ENCODE measurements at places on chromosomes 3 and 15.

DNA sequence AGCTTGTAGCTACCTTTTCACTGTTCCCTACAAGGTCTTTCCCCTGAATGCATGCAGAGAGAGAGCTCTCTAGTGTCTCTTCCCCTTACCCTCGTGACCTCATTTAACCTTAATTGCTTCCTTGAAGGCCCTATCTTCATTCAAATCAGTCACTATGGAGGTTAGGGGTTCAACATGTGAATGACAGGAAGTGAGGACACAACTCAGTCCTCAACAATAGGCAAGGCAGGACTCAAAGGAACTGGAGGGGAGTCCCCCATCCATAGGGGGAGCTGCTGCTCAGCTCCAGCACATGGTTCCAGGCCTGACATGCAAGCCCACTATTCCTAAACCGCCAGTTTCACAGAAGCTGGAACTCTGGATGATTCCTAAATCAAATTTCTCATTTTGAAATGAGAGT, 33.8 kb upstream of the GYG1 start:
- no peak for DNase-seq

- DNase-seq, result no peak
These were observed 121.6 kb upstream of the VEPH1 start for GRCh38 chr3:157624801-157625200.

DNA sequence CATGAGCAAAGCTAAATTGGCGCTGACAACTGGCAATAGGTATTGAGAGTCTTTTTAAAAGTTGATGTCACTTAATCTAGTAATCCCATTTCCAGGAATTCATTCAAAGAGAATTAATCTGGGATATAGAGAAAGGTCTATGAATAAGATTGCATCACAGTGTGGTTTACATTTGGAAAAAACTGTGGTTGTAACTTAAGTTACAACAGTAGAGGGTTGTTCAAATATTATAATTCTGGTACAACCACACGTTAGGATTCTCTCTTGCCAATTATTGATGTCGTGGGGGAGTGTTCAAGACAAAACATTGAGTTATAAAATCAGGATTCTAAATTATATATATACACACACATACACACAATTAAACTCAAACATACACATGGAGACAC, 79.8 kb downstream of the LIPC start:
- DNase-seq, result no peak

- DNase-seq, result no peak
These were observed 35.7 kb downstream of the FLNB start for GRCh38 chr3:58043933-58044332.

DNA sequence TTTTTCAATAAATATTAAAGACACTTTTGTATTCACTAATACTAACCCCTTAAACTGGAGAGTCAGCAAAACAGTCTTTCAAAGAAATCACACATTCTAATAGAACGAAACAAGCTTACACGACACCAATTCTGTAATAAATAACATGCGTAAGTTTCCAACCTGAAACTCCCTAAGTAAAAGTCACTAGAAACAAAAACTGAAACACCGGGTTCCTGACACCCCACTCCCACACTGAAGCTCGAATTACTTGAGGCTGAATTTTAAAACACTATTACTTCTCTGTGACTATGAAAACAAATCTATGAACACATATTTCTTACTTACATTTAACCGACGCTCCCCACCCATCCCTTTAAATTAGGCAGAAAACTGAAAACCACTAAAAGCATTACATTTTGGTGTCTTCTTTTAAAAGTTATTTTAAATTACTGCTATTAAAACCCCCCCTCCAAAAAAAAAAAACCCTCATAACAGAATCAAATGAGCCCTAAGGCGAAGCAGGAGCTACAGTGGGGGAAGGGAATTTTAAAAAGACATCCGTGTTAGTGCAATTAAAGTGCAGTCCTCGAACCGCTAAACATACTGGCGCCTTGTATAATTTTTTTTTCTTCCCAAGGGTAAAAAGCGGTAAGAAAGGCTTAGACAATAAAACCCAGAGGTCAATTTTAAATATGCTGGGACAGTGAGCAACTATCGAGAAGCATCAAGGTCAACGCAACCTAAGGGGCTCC, 878 bp downstream of the SPPL2A start:
- DNase-seq, result no peak

DNA sequence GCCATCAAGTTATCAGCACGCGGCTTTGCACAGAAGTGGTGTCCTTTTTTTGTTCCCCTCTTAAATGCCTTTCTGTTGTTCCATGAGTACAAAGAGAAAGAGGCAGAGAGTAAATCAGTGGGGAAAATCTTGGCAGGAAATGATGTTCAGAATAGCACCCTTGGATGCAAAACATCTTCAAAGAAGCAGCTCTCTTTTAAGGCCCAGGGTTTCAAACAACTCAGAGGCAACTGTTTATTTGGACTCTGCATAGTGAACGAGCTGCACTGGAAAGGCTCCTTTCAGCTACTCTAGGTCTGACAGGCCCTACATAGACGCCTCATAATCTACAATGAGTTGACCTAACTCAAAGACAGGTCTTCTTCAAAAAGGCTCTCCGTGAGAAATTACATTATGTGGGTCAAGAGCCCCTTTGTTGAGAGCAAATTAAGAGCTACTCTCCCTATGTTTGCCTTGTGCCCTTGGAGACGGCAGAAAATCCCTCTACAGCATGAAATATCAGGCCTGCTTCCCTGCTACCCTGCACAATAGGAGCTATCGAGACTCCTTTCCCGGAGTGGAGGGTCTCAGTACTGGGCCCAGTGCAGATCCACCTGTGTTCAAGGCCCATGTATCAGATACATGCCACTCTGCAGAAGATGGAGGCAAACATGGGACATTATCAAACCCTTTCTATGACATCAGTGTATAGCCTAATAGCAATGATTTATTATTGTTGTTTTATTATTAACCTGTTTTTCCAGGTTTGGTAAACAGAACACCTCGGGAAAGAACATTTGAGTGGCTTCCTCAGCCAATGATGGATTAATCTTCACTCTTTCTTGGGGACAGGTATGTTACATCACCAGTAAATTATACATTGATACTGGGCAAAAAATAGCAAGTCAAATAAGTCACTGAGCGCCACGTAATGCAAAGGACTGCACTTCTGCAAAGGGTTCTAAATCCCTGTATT, 53.1 kb downstream of the HEG1 start:
- no peak for DNase-seq

GRCh38 chr3:108757404-108757982, at the start of gene RETNLB:
Gene RETNLB, minus strand, starts transcription at chr3:108757410. Its CDS starts 225 bp downstream, at chr3:108757185.
- no peak for DNase-seq

GRCh38 chr15:68666812-68667450, 88.1 kb downstream of the CORO2B start:
- DNase-seq, result peak; percentile 11

DNA sequence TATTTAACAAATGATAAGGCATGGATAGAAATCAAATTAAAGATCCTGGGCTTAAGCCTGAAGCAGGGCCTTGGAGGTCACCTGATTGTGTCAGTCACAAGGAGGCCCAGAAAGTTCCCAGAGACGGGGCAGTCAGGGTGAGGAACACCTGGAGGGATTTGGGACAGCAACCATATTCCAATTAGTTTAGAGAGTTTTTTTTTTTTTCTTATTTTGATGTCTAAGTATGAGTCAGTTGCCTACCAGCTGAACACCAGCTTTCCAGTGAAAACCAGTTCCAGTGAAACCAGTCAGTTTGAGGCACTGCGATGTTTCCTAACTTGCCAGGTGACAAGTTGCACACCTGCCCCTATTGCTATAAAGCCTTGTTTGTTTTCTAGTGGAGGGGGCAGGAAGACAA, 350.7 kb upstream of the AZI2 start:
- no peak for DNase-seq

- no peak for DNase-seq
These were observed 4.6 kb downstream of the GRM2 start for GRCh38 chr3:51711352-51712037.

All from dorsolateral prefrontal cortex (tissue), 122 donors.